LoVo (cell line): ENCODE measurements at places on chromosomes 6 and 20.

DNA sequence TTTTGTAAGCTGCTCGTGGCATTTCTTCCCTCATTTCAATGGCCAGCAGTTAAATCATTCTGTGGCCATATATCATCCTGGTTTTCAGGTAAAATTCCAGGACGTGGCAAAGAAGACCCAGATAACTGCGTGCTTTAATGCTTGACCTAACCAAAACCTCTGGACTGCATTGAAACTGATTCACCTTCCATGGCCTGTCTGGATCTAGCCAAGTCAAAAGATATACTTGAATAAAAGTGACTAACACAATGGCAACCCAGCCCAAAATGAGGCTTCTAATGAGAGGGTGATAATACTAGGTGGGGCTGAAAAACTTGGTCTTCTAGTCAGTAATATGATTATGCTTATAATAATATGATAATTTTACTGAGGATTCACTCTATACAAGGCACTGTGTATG is 16.5 kb upstream of the PCSK2 start:
- DNase-seq, result no peak

DNA sequence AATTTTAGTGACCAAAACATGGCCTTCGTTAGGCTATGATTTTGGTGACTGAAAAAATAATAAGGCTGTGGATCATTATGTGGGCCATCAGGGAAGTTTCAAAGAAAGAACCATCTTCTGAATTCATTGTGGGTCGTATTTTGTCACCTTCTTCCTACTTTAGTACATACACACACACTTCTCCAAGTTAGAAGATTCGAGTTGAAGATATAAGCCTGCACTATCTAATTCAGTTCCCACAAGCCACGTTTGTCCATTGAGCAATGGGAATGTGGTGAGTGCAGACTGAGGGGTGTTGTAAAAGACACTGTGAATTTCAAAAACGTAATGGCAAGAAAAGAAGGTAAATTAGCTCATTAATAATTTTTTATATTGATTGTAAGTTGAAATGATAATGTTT is 766.0 kb downstream of the KIF16B start:
- no peak for DNase-seq

DNA sequence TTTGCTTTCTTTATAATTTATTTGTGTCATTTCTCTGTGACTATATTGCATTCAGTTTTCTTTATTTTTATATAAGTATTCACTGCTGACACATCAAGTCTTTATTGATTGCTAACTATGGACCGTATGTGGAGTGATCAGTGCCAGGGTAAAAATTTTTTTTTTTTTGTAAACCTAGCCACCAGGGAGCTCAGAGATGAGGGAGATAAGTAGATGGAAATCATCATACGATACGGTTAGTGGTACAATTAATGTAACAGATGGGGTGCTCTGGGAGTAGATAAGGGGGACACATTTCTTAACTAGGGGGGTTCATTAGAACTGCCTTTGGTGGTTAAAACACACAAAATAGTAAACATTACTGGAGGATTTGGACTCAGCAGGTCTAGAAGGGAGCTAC is 68.3 kb downstream of the AFDN start:
- DNase-seq, result no peak

DNA sequence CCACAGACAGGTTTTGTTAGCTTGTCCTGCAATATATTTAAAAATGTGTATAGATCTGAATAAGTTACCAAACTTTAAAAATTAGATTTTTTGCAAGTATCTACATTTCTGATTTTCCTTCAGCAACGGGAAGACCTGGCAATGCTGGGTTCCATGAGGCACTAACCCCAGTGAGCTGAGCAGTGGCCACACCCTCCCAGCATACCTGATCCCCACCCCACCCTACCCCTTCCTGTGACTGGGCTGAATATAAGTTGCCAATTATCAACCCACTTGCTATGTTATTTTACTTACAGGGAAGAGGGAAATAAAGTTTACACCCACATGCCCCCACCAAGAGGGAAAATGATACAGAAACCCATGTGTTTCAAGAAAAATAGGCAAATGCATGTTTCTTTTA is 70.3 kb upstream of the RALGAPA2 start:
- DNase-seq, result peak; percentile 36

GRCh38 chr20:44901974-44902373 is 7.9 kb upstream of the PABPC1L start:
- DNase-seq, result no peak

DNA sequence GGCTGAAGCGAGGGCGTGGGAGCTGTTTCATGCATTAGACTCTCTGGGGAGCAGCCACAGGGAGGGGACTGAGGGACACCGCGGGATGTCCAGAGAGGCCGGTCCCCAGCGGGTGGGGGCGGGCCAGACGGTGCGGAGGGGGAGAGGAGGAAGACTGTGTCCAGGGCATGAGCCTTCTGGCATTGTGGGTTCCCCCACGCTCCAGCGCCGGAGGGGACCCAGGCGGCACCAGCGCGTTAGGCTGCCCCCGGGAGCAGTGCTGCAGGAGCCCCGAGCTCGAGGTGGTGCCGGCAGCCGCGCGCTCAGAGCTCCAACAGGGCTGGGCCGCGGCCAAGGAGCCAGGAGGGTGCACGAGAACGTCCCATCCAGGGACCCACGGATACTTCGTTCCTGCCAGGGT is 14.4 kb downstream of the SLC22A3 start:
- no peak for DNase-seq

GRCh38 chr6:20819774-20820400 is 285.6 kb downstream of the CDKAL1 start:
- DNase-seq, result no peak

GRCh38 chr6:44615621-44616020 is 228.1 kb downstream of the CDC5L start:
- no peak for DNase-seq
